ENCODE measurements at places on chromosomes 5 and 9.
A peak's percentile ranks its signal among the peaks of the same experiment; 100 is the strongest.

DNA sequence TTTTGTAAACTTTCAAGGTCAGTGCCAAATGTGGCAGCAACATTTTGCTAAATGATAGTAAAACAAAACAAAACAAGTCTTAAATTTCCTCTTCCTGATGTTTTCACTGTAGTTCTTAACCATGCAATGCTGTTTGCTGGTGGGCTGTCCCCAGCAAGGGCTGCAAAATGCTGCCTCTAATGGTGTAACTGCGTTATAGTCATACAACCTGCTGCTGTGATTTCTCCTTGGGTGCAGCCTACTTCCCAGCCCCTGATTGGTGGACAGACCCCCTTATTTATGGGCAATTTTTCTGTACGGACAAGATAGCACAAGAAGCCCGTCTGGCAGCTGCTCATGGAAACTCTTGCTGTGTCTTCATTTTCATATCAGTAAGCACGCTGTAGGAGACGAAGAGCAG, 26.6 kb upstream of the PIP5K1B start:
- no peak for DNase-seq

- DNase-seq = peak; percentile 87
Observed at GRCh38 chr9:113599646-113600022, 136.1 kb downstream of the RGS3 start.

DNA sequence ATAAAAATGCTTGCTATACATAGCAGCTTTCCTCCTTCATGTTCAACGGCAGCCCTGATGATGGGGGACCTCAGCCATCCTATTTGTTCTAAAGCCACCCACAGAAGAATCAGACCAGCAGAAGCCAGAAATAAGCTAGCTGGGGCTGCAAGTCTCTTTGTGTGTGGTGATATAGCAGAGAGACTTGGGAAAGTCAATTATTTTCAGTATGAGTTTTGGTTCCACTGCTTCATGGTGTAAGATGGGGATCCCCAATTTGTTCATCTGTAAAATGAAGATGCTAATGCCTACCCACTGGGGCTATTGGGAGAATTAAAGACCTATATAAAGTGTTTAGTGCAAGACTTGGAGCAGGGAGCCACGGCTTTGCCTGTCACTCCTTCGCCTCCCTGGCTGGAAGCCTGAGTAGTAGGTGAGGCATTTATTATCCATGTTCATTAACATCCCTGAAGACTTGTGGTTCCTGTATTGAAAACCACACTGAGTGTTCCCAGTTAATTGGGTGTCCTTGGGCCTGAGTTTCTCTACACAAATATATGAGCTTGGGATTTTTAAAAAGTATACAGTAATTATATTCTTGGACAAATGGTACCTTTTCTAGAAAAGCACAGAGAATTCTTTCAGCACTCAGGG, 210.1 kb upstream of the SLC24A2 start:
- DNase-seq = no peak

DNA sequence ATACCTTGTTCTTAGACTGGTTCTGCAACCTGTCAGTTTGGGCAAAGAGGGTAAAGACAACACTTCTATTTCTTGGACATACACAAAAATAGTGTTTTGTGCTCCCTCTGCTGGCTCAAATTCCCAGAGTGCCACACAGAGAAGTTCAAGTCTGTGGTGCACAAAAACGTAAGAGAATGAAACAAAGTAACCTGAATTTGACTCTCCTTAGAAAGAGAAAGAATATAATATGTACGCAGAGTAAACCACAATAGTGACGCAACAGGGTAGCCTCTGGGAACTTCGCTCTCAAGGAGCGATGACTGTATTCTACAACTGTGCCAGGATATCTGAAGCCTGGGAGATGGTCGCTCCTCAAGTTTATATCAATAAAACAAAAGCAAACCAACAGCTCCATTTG, 18.5 kb downstream of the DDX31 start:
- no peak for DNase-seq

DNA sequence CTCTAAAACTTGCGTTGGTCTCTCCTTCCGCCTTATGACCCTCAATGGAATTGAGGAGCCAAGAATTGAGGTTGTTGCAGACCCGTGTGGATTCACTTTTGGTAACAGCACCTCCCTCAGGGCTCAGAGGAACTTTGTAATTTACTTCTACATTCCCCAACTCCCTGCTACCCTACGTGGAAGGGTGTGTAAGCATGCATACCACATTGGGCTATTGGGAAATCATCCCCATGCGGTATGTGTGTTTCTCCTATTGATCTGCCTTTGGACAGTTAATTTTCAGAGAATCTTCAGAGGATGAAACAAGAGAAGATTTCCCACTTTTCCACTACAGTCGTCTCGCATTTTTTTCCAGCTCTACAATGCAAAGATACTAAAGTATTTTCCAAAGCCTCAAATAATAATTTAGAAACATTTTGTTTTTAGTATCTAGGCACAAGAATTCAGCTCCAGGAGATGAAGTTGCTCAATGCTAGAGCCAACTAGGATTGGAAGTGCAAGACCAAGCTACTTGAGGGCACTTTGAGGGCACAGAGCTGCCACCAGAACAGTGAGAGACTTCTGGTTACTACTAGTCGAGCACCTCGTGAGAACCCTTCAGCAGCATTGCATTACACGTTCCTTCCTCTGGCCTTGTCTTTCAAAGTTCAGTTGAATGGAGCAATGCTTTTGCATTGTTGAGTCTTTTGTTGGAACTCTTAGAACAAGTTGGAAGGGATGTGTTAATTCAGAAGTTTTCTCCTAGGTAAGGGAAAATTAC, 3.4 kb downstream of the C1QTNF3 start:
- no peak for DNase-seq

GRCh38 chr5:112579599-112580170, 158.0 kb upstream of the APC start:
- no peak for DNase-seq

GRCh38 chr5:127699416-127699815, 3.8 kb upstream of the CCDC192 start:
- no peak for DNase-seq

GRCh38 chr5:14945450-14945849, 73.9 kb upstream of the ANKH start:
- DNase-seq = no peak

- DNase-seq = no peak
Observed at GRCh38 chr5:181173420-181174342, 26.3 kb downstream of the OR2V2 start.

- no peak for DNase-seq
Observed at GRCh38 chr5:120550358-120550757, 86.3 kb downstream of the PRR16 start.

- DNase-seq = no peak
Observed at GRCh38 chr5:152488869-152489268, 83.8 kb upstream of the NMUR2 start.

DNA sequence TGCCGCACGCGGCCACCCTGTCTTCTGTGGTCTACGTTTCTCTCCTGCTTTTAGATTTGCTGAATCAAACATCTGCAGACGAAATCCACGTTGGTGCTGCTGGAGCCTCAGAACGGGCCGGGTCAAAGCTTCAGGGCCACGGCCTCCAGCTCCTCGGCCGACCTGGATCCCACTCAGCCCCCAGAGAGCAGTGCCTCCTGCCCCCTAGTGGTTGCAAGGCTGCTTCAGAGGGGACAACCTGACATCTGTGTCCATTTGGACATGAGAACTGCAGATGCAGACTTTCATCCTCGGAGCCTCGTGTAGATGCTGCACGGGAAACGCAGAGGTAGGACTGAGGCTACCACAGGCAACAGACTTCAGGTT, 23.0 kb upstream of the SLC6A3 start:
- DNase-seq = no peak

DNA sequence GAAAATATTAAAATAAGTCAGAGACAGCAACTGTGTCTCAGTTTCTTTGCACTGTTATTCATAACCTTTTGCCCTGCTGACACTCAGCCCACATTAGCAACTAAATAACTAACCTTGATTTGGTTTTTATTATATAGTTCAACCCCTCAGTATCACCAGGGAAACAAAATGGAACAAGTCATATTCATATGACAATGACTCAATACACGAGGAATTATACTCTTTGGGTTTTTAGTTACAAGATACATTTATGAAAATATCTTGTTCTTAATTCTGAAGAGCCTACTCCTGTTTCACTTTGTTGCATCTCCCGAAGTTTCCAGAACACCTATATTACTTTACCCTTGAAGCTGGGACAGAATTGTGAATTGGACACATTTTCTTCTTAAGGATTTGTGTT, 845.4 kb downstream of the EFNA5 start:
- DNase-seq = no peak

DNA sequence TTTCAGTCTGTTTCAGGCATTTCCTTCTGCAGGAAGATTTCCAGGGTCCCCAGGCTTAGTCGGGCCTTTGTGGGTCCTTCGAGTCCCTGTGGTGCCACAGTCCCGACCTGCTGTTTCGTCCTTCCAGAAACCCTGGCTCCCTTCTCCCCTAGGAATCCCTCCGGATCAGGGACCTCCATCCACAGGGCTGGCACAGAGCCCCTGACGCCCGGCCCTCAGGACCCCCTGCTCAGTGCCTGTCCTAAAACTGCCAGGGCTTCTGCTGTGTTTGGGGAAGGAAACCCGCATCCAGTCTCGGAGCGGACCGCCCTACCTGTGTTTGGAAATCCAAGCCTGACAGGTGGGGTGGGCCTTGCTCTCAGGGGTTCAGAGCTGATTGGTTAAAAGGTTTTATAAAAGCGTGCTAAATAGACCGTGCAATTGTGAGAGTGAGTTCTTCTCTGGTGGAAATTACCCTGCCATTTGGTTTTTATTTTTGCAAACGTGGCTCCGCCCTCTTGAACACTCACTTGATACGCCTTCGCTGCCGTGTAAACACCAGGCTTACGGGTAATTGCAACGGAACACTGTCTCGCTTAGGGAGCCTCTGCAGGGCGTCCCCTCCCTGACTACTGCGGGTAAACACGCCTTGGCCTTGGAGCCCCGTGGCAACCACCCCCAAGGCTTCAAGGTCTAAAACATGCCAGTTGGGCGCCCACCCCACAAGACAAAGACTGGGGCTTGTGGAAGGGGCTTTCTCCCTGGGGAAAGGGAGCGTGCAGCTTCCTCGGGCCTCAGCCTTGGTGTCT, 121.2 kb downstream of the PHF2 start:
- DNase-seq = no peak

- DNase-seq = no peak
Observed at GRCh38 chr5:178462816-178463215, 127.4 kb downstream of the COL23A1 start.

Measured in amniotic stem cell (primary cell).